Adrenal gland (tissue), 19 donors: ENCODE measurements at places on chromosomes 2 and 18. TPM values are rescaled to one million over a fixed set of nuclear protein-coding genes. Genes with fewer than 3 reads are reported as not detected.

GRCh38 chr18:79321625-79322405 is 73.9 kb upstream of the NFATC1 start:
- H3K36me3 ChIP-seq: no peaks in the 10 kb centered on the region
- no peaks in the 10 kb centered on the region for H3K4me1 ChIP-seq
- no peaks in the 10 kb centered on the region for H3K27me3 ChIP-seq
- no peak overlapping the region for H3K27ac ChIP-seq
- no peak for DNase-seq
- H3K4me3 ChIP-seq: no peak overlapping the region

DNA sequence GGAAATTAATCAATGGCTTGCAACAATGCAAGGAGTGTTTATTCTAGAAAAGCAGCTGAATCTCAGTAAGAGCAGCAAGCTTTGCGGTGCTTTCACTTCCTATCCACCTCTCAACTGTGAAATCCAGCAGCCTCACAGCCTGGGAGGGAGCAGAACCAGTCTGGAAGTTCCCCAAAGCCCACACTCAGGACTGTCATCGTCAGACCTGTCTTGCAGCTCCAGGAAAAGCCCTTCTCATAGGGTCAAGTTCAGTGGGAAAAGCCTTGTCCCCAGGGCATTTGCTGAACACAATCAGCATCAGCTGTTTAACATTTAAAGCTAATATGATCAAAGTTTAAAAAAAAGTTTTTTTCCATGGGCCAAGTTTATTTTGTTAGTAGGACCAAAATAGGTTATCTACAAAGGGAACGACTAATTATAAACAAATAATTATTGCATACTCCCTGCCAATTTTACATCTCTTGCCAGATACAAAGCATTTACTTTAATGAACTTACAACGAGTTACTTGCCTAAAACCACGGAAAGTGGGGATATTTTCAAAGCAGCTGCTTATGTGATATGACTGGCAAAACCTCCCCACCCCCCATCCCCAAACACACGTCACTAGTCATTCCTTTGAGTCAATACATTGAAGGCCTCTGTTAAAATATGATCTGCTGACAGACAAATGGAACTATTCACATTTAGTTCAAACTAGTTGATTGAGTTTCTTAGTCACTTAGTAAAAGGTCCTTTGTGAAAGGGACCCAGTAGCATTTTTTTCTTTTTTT is 36.8 kb downstream of the PARD6G start:
- H3K27ac ChIP-seq: no peak overlapping the region
- no peaks in the 10 kb centered on the region for H3K27me3 ChIP-seq
- no peak overlapping the region for H3K4me3 ChIP-seq
- no peaks in the 10 kb centered on the region for H3K4me1 ChIP-seq

- no peaks in the 10 kb centered on the region for H3K27me3 ChIP-seq
- no peak for DNase-seq
- no peak overlapping the region for H3K27ac ChIP-seq
- H3K4me3 ChIP-seq: no peak overlapping the region
- H3K4me1 ChIP-seq: no peaks in the 10 kb centered on the region
Observed at GRCh38 chr2:231300722-231301076, 94.8 kb upstream of the B3GNT7 start.

DNA sequence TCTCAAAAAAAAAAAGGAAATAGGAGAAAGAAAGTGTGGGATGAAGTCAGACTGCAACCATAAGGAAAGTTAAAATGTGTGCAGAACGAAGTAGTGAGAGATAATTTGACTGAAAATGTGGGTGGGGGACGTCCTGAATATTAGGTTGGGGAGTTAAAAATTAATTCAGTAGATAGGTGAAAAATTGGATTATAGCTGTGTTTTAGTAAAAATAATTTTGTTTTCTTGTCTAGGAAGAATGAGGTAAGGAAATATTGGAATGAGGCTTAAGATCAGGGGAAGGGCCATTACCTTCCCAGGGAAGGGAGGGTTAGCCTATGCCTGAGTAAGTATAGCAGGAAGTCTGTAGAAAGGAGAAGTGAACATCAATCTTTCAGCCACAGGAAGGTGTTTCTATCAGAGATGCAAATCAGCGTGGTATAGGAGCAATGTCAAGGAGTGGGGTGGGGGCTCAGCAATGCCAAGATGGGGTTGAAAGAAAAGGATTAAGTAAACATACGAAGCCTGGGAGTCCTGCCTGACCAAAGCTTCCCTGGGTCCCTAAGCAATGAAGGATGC is 250.9 kb downstream of the PIEZO2 start:
- peaks cover 2% of the 10 kb centered on the region for H3K4me1 ChIP-seq
- no peak for DNase-seq
- no peak overlapping the region for H3K4me3 ChIP-seq
- H3K36me3 ChIP-seq: no peaks in the 10 kb centered on the region

GRCh38 chr2:167856190-167856589 is 391.2 kb downstream of the STK39 start:
- no peak for DNase-seq
- no peaks in the 10 kb centered on the region for H3K27me3 ChIP-seq
- no peaks in the 10 kb centered on the region for H3K4me1 ChIP-seq
- no peaks in the 10 kb centered on the region for H3K36me3 ChIP-seq
- H3K4me3 ChIP-seq: no peak overlapping the region

- H3K4me3 ChIP-seq: no peak overlapping the region
- H3K36me3 ChIP-seq: no peaks in the 10 kb centered on the region
- no peak for DNase-seq
- peaks cover 29% of the 10 kb centered on the region for H3K4me1 ChIP-seq
Observed at GRCh38 chr2:240240017-240240734, 99.7 kb upstream of the OTOS start.

- H3K4me3 ChIP-seq: no peak overlapping the region
- no peak overlapping the region for H3K27ac ChIP-seq
- DNase-seq: peak; percentile 41
- no peaks in the 10 kb centered on the region for H3K4me1 ChIP-seq
Observed at GRCh38 chr2:34012715-34013302, 413.7 kb upstream of the FAM98A start.

DNA sequence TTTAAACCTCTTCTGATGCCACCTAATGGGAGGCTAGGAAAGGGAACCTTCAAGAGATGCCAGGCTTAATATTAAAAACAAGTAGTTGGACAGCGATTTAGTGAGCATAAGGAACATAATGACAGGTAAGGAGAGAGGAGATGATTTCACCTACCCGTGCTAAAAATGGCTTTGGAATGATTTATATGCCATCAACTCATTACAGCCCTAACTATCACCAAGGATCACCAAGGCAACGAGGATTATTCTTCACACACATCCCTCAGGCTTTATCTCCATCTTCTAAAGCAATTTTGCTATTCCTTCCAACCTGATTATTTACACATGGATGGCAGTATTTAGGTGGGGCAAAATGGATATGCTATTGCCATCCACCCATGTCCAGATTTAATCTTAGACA is 237.8 kb downstream of the DCC start:
- H3K4me3 ChIP-seq: no peak overlapping the region
- H3K36me3 ChIP-seq: no peaks in the 10 kb centered on the region
- DNase-seq: no peak
- no peak overlapping the region for H3K27ac ChIP-seq
- H3K27me3 ChIP-seq: no peaks in the 10 kb centered on the region

DNA sequence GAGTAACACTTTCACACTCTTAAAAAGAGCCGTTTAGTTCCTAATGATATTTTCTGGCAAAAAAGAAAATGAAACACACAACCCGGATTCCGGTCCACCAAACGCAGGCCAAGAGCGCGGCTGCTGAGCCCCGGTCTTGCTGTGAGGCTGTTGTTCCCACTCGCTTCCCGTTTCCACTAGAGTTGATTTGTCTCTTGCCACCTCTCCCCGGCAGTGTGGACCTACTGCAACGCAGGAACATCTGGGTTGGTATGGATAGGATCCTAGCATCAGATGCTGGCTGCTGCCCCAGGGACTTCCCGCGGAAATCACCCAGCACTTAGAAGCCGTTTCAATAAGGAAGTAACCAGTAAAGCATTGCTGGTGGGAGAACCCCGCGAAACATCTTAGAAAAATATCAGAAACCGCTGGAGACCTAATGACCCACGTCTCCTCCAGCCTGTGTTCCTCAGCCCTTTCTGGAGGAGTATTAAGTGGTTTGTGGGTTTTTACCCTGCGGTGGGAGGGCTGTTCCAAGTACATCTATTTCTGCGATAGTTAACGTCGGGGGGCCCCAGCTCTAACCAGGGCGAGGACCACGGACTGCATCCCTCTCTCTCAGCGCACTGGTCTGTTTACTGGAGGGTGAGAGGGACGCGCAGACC is 939 bp downstream of the DOCK10 start:
- H3K36me3 ChIP-seq: no peaks in the 10 kb centered on the region
- H3K4me3 ChIP-seq: peak overlapping the region; percentile 52
- peak overlapping the region; percentile 18 for H3K27ac ChIP-seq
- H3K27me3 ChIP-seq: no peaks in the 10 kb centered on the region
- peak; percentile 27 for DNase-seq

GRCh38 chr2:231884438-231885140 is 41.6 kb downstream of the NPPC start:
- H3K4me3 ChIP-seq: no peak overlapping the region
- DNase-seq: no peak
- no peak overlapping the region for H3K27ac ChIP-seq
- peaks cover 8% of the 10 kb centered on the region for H3K27me3 ChIP-seq

GRCh38 chr2:124323321-124323720 is 298.2 kb downstream of the CNTNAP5 start:
- no peak for DNase-seq
- no peaks in the 10 kb centered on the region for H3K36me3 ChIP-seq
- H3K4me1 ChIP-seq: no peaks in the 10 kb centered on the region
- no peaks in the 10 kb centered on the region for H3K27me3 ChIP-seq
- H3K27ac ChIP-seq: no peak overlapping the region
- no peak overlapping the region for H3K4me3 ChIP-seq

DNA sequence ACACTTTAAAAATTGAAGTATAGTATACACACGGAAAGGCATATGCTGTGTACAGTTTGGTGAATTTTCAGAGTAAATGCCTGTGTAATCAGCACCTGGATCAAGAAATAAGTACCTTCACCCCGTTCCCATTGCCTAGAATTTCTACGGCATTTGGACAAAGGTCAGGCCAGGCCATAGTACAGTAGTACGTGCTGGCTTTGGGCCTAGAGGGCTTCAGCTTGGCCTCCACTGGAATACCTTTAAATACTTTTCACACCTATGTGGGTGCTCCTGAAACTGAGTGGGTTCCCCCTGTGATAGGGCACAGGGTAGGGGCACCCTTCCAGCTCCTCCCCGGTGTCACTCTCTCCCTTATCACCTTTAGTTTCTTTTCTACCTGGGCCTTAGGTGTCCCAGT is 26.5 kb downstream of the TET3 start:
- H3K4me3 ChIP-seq: no peak overlapping the region
- H3K36me3 ChIP-seq: no peaks in the 10 kb centered on the region
- no peaks in the 10 kb centered on the region for H3K4me1 ChIP-seq
- no peak overlapping the region for H3K27ac ChIP-seq

GRCh38 chr2:55048508-55049042 is 1.7 kb downstream of the RTN4 start:
- peaks cover 56% of the 10 kb centered on the region for H3K4me1 ChIP-seq
- peak overlapping the region; percentile 99 for H3K27ac ChIP-seq
- peak; percentile 55 for DNase-seq
- peak overlapping the region; percentile 99 for H3K4me3 ChIP-seq
- no peaks in the 10 kb centered on the region for H3K27me3 ChIP-seq

GRCh38 chr2:219946529-219946928 is 319.1 kb downstream of the SLC4A3 start:
- H3K36me3 ChIP-seq: no peaks in the 10 kb centered on the region
- H3K4me1 ChIP-seq: no peaks in the 10 kb centered on the region
- DNase-seq: no peak
- no peak overlapping the region for H3K27ac ChIP-seq
- no peaks in the 10 kb centered on the region for H3K27me3 ChIP-seq

DNA sequence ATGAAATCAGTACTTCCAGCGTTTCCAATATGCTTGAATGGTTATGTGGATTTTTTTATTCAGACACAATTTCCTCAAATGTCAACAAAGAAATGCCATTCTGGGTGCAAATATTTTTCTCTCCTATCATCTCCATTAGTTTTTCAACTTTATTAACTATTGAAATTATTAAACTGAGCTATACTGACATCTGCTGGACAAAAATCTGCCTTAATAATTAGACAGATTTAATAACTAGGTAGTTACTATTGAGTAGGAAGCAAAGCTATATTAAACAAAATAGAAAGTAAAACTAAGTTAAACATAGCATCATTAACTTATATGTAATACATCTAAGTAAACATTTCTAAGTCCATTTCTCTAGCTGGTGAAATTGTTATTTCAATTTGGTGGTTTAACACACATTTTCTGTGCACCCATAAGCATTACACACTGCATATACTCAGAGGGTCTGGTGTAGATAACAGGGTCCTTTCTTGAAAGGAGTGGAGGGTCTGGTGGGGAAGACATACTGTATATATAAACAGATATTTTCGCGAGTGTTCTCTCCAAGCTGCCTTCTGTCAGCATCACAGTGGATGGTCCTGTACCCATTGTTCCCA is 77.0 kb downstream of the LANCL1 start:
- H3K27me3 ChIP-seq: peaks cover 3% of the 10 kb centered on the region
- H3K4me1 ChIP-seq: no peaks in the 10 kb centered on the region
- no peak overlapping the region for H3K27ac ChIP-seq
- no peaks in the 10 kb centered on the region for H3K36me3 ChIP-seq
- H3K4me3 ChIP-seq: no peak overlapping the region

DNA sequence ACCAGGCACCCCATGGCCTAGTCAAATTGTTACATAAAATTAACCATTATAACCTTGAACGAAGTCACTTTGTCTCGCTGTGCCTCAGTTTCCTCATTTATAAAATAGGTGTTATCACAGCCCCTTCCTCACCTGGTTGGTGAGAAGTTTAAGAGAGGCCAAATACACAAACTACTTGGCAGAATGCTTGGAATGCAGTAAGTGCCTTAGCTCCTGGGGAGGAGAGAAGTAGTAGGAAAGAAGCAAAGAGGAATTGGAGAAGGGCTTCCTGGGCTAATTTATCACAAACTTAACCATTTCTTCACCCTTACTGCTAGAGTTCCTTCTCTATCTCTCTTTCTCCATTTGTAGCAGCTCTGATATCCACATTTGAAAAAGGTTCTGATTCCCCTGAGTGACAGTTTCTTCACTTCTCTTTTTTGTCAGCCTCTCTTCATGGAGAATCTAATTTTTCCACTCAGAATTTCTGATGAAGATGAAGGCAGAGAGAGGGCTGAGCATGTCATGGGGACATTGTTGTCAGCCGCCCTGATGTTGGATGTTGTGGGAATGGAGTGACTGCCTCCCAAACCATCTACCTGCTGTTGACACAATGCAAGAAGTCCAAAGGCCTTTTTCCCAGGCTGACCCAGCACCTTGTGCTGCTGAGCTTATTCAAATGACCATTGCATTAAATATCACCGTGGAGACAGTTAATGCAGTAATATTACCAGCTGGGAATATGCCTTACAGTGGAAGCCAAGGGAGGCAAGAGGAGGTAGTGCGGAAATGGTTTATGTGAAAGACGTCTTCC is 60.4 kb downstream of the BOD1L2 start:
- no peak for DNase-seq
- no peak overlapping the region for H3K27ac ChIP-seq

The VPS4B gene
- 9.4 TPM for polyA plus RNA-seq

The CXCR4 gene
- polyA plus RNA-seq: 34.3 TPM

The MYO7B gene
- polyA plus RNA-seq: 0.16 TPM

The PROM2 gene
- 1.7 TPM for polyA plus RNA-seq

The DNAJC5G gene
- 2.9 TPM for polyA plus RNA-seq
